ENCODE measurements at places on chromosomes 16 and 17. TPM values are rescaled to one million over a fixed set of nuclear protein-coding genes. Genes with fewer than 3 reads are reported as not detected.

STX1B gene
- total RNA-seq: 4.0 TPM

- DNase-seq: no peak
These were observed 9.9 kb downstream of the DHODH start for GRCh38 chr16:72018470-72018869.

GRCh38 chr16:85222155-85222863, 110.0 kb upstream of the CIBAR2 start:
- no peak for DNase-seq

DNA sequence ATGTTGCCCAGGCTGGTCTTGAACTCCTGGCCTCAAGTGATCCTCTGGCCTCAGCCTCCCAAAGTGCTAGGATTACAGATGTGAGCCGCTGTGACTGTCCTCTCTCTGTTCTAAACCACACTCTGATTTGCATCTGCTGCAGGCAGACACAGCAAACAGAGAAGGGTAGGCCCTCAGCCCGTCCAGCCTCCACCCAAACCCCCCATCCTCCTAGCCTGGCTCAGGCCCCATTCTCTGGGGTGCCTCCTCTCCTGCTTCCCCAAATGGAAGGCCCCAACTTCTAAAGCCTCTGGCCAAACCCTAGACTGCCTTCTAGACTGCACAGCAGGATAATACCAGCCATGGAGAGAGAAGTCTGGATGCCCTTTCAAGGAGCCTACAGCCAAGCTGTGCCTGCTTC, 4.1 kb upstream of the GFAP start:
- peak; percentile 25 for DNase-seq

Measured in chondrocyte (in vitro differentiated cells).